ENCODE measurements at places on chromosomes 7 and 10. TPM values are rescaled to one million over a fixed set of nuclear protein-coding genes. Genes with fewer than 3 reads are reported as not detected.

The OR2A12 gene
- total RNA-seq, result not detected

The COL26A1 gene
- not detected for total RNA-seq

The VCL gene
- 239 TPM for total RNA-seq

The SLC13A1 gene
- total RNA-seq, result not detected

GRCh38 chr7:77184990-77185389 is 14.6 kb downstream of the FGL2 start:
- DNase-seq, result no peak

DNA sequence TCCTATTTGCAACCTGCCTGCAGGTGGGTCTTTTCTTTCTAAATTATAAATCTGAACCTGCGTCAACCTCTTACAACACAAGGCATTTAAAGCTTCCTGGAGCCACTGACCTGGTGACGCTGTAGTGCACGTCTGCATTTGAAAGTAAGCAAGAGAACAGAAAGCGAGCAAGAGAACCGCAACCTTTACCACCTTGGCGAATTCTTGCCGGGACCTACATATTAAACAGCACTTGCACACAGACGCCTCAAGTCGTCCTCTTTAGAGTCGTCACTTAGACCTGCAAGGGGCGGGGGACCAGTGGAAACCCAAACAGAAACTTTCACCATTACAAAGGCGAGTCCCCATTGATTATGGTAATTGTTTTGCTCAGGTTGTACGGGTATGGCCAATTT is 9.5 kb downstream of the GLI3 start:
- no peak for DNase-seq

- no peak for DNase-seq
Measured at GRCh38 chr10:121494296-121494695, 103.9 kb downstream of the FGFR2 start.

DNA sequence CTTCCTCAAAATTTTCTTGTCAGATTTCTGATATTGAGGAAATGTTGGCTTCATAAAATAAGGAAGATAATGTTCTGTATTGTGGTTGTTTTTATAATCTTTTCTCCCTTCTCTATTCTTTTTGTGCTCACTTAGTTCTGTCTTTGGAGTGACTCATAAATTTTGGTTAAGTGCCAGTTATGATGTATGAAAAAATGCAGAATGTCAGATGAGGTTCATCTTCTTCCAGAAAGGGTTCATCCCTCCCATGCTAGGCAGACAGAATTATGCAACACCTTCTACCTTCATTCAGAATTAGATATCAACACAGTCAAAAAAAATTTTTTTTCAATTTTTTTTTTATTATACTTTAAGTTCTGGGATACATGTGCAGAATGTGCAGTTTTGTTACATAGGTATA is 36.6 kb upstream of the CYP2C19 start:
- DNase-seq, result no peak

DNA sequence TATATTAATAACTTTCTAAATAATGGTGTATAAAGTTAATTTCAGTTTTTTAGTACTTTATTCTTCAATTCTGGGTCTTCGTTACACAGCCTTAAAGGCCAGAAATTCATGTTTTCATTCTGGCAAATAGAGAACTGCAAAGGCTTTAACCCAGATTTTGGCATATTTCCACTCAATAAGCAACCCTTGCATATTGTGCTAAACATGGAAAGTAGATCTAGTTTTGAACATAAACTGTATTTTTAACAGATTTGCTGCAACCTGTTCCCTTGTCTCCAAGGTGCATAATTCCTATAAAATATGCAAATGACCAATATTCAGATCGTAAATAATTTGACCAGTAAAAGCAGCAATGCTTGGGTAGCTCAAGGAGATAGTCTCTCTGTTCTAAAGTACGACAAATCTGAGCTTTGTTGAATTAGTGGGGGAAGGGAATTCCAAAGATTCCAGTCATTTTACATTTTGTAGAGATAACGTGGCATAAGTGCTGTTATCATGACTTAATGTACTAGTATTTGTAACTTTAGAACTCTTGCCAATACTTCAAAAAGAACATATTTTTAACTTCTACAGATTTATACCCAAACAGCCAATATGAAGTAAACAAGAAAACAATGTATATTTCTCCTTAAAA is 46.4 kb upstream of the RSBN1L start:
- no peak for DNase-seq

DNA sequence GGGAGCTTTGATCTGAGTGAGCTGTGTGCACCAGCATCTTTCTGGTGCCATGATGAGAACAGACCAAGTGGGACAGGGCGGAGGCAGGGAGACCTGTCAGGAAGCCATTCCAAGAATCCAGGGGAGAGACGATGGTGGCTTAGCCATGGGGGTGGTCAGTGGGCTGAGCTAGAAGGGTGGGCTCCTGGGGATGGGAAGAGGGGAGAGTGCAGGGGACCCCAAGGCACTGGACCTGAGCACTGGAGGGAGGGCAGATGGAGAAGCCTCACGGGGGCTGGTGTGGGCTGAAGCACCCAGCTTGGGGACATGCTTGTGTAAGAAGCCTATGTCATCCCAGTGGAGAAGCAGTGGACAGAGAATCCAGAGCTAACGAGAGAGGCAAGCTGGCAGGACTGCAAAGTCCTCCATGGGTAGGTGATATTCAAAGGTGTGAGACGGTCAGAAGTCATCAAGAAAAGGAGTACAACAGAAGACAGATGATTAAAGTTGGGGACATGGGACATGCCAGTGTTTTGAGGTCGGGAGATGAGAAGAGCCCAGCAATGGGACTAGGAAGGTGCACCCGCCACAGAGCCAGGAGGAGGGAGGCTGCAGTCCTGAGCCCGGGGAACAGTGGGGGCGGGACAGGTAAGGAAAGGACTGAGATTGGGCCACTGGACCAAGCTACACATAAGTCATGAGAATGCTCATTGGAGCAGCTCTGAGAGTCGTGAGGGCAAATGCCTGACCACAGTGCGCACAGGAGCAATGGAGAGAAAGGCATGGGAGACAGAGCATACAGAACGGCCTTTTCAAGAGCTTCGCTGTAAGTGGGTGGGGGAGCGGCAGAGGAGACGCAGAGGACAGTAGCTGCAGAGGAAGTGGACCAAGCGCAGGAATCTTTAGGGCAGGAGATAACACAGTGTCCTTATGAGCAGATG is 72.0 kb downstream of the GRID1 start:
- DNase-seq, result no peak

- DNase-seq, result no peak
Measured at GRCh38 chr7:103731169-103731568, 258.3 kb downstream of the RELN start.

DNA sequence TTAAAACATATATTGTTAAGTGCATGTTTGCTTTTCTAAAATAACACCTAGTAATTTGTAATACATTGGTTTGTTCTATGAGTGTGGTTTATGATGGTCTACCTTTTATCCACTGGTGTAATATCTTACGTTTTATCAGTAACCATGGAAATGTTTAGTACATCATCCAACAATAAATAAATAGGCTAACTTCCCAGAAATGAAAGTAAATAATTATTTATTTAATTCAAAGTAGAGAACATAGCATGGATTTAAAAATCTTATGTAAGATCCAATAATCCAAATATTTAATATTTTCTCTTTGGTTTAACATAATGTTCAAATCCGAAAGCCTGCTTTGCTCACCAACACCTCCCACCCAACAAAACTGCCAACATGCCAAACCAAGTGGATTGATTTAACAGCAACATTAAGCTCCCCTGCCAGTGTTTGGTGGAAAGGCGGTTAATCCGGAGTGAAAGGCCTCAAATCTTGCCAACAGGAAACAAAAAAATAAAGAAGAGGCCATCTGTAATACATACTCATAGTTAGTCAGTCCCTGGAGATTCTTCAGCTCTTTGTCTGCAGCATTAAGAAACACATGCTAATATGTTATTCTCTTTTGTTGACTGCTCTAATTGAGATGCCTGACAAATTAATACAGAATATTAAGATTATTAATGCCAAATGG is 897.8 kb downstream of the CNTNAP2 start:
- DNase-seq, result no peak

DNA sequence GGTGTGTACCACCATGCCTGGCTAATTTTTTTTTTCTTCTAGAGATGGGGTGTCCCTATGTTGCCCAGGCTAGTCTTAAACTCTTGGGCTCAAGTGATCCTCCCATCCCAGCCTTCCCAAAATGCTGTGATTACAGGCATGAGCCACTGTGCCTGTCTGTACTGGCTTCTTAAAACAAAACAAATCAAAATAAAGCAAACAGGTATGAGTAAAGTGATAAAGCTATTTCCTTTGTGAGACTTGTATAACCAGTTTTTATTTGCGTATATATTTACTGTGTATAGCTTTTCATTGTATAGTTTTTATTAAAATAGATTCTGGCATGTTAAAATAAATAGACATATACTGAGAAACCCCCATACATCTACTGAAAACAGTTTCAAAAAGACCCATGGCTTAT is 14.3 kb downstream of the LCOR start:
- no peak for DNase-seq

GRCh38 chr10:87558333-87558732 is 53.6 kb downstream of the MINPP1 start:
- no peak for DNase-seq

DNA sequence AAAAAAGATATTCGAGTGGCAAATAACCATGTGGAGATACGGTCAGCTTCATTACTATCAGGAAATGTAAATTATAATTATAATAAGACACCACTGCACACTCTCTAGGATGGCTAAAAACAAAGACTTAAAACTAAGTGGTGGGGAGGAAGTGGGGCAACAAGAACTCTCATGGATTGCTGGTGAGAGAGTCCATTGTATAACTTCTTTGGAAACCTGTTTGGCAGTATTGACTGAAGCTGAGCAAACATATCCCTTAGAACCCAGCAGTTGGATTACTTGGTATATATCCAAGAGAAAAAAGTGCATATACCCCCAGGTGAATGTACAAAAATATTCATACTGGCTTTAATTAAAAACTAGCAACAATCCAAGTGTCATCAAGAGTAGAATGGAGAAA is 133.7 kb upstream of the CTBP2 start:
- no peak for DNase-seq

- no peak for DNase-seq
Measured at GRCh38 chr10:102652170-102652916, 8.1 kb downstream of the TRIM8 start.

DNA sequence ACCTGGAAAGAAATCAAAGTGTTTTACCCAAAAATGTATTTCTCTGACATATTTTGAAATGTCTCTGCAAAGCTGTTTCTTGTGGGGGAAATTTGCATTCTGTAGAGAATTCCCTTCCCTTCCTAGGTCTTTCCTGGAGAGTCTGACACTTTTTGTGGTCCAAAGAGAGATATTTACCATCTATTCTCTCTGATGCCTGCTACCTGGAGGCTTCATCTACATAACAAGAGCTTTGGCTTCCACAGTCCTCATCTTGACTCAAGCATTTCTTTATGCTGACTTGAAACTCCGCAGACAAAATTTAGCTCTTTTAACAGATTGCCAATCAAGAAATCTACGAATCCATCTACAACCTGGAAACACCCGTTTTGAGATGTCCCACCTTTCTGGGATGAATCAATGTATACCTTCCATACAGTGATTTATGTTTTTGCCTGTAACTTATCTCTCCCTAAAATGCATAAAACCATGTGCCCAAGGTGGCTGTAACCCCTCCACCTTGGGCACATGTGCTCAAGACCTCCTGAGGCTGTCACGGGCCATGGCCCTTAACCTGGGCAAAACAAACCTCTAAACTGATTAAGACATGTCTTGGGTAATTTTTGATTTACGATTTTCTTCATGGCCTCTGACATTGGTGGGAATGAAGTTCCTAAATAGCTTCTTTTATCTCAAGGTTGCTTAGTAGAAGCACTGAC is 334.7 kb downstream of the GALNT17 start:
- no peak for DNase-seq
